Hematopoietic multipotent progenitor cell (in vitro differentiated cells): ENCODE measurements at places on chromosomes 6 and 20.

GRCh38 chr20:19783966-19784401 lies 25.9 kb downstream of the RIN2 start:
- no peak for DNase-seq

GRCh38 chr6:127022302-127022701 lies 96.2 kb upstream of the RSPO3 start:
- no peak for DNase-seq

DNA sequence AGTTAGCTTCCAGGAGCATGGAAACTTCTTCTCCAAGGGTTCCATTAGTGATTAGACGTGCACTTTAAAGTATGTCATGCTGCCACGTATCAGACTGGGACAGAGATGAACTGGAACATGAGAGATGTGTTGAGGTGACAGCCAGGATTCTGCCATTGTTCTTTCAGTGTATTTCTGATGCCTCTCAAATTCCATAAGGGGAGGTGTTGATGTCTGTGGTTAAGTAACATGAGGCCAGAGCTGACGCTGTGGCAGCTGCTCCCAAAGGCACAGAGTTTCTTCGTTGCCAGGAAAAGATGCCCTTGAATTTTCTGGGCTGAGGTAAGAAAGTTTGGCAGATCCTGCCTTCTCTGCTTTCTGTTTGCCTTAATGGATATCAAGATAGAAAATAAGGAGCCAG lies 63.5 kb downstream of the TRMT6 start:
- no peak for DNase-seq

DNA sequence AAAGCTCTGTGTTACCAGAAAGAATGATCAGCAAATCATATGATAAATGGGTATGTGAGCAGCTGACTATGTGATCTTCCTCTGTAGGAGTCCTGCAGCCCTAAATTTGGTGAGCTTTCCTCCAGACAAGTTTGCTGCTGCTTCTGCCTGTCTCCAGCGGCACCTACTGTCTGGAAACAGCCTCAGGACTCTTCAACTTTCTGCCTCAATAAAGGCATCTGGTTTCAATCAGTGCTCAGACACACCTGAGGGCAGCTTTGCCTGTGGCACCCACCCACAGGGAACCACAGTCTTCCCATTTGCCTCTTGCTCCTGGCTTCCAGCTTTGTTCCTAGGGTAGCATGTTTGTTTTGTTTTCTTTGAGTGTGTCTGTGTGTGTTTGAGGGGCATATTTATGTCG lies 727.9 kb upstream of the MAN1A1 start:
- peak; percentile 26 for DNase-seq

DNA sequence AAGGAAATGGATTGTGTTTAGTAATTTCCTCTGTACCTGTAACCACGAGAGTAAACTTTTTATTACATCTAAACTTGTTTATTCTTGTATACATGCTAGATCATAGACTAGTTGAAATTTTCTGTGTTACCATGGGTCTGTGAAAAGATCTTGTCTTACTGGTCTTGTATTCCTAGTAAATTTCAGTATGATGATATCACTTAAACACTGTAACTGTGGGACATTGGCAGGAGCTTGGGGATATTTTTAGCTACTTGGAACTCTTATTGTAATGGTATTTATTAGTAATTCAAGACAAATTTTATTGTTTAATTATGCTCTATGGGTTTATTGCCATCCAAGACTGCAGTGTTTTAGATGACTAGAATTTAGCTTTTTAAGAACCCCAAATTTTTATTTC lies 25.9 kb upstream of the TULP4 start:
- DNase-seq, result no peak

DNA sequence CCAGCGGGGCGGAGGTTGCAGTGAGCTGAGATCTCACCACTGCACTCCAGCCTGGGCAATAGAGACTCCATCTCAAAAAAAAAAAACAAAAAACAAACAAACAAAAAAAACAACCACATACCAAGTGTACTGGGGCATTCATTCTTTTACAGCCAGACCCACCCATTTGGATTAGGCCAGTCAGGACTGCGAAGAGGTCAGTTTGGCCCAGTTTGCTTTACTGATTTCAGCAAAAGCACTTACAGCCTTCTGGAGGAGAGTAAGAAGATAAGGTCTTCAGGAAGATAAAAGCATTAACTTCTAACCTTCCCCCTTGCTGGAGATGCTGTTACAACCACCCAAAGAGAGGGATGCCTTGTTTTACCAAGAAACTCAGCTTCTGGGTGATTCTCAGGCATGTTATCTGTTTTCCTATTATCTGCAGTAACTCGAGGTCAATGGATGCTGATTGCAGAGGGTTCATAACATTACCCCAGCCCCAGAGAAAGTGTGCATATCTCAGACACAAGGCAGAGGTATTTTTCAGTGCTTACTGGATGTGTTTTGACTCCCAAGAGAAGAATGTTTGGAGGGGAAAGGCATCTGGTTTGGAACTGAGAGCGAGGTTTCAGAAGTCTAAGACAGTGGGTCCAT lies 118.9 kb downstream of the RIN2 start:
- DNase-seq, result no peak

- no peak for DNase-seq
These were observed 133.6 kb upstream of the TRAF3IP2 start for GRCh38 chr6:111739257-111739696.

GRCh38 chr6:31285486-31285885 lies 13.6 kb upstream of the HLA-C start:
- no peak for DNase-seq

DNA sequence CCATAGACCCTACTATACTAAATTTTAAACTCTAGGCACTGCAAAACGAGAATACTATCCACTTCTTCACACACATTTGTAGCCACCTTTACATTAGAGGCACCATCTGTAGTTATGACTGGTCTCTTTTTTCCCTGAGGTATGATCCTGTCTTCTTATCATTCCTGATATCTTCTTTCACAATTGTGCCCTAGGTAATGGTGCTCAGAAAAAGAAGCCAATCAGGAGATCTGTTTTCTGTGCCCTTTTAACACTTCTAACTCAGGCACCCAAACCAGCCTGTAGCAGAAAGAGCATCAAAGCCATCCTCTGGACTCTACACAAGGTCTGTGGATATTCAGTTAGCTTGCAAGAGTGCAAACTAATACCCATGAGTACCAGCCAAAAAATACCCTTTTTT lies 149.7 kb upstream of the SGK1 start:
- no peak for DNase-seq

DNA sequence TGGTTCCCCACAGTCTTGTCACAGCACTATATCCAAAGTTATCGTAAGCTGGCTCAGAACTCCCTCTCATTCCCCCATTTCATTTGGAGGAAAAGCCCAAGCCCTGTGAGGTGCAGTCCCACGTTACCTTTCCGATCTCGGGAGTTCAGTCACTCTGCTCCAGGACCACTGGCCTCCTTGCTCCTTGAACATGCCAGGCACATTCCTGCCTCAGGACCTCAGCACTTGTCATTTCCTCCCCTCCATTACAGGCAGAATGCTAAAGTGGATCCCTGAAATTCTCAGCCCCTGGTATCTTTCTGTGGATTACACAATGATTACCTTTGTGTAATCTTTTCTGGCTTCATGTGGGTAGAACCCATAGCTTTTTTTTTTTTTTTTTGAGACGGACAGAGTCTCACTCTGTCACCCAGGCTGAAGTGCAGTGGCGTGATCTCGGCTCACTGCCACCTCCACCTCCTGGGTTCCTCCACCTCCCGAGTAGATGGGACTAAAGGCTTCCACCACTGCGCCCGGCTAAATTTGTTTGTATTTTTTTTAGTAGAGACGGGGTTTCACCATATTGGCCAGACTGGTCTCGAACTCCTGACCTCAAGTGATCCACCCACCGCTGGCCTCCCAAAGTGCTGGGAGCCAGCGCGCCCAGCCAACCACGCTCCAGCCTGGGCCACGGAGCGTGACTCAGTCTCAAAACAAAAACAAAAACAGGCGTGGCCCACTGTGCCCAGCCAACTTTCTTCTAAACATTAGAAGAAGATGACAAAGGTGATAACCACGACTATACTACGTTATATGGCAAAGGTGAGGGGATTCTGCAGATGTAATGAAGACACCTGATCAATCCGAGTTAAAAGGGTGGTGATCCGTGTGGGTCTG lies 4.0 kb upstream of the OXT start:
- DNase-seq, result no peak

DNA sequence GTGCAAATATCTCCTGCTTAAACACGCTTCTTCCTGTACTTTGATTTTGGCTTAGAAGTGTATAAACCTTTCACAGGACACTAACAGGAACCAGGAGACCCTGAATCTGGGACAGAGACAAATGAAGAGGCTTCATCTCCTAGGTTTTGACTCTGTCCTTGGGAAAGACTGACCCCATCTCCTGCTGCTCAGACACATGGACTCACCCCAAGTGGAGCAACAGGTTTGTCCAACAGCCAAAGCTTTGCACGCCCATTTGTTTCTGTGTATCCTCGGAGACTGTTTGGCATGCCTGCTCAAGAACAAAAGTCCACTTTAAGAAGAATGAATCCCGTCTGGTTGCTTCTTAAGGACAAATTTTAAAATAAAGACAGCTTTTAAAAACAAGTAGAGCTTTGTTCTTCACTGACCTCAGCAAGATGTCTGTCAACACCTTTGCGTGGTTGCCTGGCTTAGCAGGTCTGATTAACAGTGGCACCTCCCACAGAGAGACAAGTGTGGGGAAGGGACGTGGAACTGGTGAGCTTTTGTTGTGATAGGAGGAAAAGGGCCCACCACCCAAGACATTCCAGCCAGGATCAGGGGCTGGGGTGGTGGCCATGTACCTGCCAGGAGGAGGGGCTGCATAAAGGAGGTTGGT lies 202.6 kb downstream of the SOD2 start:
- DNase-seq, result no peak

DNA sequence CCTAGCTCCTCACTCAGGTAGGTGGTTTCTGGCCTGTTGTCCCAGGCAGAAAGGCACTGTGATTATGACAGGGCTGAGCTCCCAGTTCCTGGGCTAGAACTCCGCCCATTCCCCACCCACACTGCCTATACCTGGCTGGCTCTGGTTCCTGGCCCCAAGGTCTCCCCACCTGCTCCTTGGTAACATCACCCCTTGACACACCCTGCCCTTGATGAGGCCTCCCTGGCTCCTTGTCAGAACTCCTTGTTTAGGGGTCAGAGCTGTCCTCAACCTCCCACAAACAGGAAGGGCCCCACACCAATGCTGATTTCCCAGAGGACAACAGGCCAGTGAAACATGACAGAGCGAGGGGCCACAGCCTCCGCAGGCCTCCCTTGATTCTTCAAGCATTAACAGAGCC lies 15.5 kb upstream of the MYMX start:
- DNase-seq, result no peak

- no peak for DNase-seq
These were observed 173.0 kb downstream of the GMDS start for GRCh38 chr6:2072453-2072852.

DNA sequence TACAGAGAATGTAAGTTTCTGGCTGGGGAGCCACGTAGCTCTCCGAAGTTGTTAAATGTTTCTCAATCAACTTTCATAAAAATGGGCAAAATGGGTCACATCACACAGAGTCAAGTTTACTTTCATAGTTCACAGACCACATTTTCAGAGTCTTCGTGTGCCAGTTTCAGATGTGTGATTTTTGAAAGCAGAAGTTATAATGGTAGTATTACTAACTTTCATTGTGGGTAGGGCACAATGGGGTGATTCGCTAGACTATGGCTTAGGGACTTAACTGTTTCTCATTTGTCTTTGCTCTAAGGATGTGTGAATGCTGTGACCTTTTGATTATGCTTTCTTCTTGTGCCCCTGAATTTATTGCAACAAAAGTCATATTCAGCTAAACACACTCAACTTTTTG lies 109.0 kb upstream of the SUPT3H start:
- DNase-seq, result no peak

- no peak for DNase-seq
These were observed 546 bp downstream of the CRNKL1 start for GRCh38 chr20:20051767-20052073.

DNA sequence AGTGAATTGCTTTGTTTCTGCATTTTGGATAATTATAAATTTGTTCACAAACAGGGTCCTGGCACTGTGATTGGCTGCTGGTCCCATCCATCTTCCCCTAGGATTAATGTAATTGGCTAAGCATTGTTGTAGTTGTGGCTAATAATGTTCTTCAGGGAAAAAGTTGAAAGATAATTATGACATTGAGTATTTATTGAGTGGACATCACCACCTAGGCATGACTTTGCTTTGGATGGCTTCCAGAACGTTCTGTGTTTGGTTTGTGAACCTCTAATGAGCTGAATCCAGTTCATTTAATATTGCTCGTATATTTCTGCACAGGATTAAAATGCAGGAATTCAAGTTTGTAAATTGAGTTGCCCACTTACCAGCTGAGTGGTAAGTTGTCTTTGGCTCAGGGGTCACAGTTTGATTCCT lies 55.1 kb downstream of the ARID1B start:
- DNase-seq, result peak; percentile 32

DNA sequence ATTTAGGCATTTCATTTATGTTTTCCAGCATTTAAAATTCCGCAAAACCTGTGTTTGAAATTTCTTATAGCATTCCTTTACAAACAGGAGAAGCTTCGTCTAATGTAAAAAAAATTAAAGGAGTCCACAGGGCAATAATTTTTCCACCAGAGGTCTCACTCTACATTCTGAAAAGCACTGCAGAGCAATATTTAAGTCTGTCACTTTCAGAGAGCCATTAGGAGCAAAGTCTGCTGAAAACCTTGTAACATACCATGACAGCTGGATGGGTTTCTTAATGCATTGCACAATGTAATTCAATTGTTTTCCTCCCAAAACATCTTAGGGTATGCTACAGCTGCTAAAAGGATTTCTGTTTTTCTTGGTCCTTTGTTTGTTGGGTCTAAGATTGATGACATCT lies 18.0 kb downstream of the BAG2 start:
- DNase-seq, result no peak

DNA sequence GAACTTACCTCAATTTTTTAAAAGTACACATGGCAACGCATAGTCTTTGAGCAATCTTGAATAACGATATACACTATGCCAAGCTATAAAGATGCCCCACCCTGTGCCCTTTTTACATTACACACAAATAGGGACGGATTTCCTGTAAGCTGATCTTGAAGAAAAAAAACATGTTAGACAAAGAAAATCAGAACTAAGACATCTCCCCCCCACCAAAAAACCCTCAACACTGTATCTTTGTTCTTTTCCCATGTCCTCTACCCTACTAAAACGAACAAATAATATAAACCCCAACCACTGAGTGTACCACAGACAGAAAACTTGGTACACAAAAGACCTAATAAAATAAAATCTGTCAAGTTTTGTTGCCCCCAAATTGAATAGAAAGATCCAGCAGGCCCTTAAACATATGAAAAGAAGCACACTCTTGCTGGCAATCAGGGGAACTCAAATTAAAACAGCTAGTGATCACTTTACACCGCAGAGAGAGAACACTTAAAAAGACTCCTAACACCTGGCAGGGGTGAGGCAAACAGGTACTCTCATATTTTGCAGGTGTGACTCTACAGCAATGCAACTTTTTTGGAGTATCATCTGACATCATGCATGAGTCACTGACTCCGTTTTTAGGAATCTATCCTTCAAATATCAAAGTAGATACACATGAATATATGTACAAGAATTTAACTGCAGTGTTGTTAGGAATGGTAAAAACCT lies 29.6 kb downstream of the BACH2 start:
- no peak for DNase-seq
